Activated CD4-positive, CD25-positive, alpha-beta regulatory T cell treated with anti-CD3 and anti-CD28 coated beads, Interleukin-2, amount 50 U/mL, for 72 hours (primary cell): ENCODE measurements at places on chromosomes 3 and 15.
A peak's percentile ranks its signal among the peaks of the same experiment; 100 is the strongest.

DNA sequence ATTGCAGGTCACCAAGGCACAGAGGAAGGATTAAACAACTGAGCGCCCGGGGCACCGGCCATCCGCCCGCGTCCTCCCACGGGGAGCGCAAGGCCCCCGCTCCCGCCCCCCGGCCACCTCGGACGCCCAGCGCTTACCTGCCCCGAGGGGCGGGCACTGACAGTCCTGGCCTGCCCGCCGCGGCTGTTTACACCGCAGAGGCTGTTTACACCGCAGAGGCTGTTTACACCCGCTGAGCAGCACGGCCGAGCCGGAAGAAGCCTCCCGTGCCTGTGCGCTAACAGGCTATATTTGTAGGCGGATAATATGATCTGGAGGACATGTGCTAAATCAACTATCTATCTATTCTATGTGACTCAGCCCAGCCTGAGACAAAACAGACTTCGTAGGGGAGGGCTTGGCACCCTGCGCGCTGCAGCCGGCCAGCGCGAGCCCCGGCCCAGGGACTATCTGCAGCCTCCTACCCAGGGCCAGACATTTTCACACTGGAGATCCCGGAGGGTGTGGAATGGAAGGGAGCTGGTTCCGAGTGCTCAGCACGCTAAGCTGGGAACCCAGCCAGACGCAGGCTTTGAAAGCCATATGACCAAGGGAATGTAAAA lies at the start of gene LRRC2:
Gene LRRC2, minus strand, starts transcription at position 263 of the 602 bp plus-strand sequence. CDS start 14,711 bp downstream, outside the sequence.
- peak; percentile 52 for DNase-seq

DNA sequence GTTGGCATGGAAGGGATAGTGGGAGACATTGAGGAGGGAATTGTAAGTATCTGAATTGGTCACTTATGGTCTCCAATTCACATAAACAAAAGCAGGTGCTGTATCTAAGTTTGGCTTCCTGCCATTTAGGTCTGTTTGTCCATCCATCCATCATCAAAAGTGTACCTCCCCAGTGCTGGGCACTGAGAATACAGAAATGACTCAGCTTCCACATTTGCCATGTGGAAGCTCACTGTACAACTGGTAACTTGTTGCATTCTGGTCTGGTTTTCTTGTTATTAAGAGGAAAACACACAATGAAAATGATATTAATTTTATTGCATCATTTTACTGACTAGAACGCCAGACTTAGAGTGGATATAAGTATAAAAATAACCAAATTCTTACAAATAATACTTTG lies 30.9 kb upstream of the MUC13 start:
- DNase-seq = no peak

DNA sequence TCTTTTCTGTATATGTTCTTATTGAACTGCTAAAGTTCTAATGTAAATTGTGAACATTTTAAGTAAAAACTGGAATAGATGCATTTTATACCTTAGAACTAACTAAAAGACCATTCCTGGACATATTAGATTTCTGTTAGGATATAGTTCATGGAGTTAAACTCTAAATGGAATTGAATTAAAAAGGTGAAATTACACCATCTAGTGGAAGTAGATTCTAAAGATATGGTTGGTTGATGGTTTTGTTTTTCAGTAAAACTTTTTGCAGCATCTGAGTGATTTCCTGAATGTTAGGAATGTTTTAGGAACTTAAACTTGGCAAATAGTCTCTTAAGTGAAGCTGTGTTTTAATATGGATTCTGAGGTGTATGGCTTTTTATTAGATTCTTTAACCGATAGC lies 96.8 kb downstream of the SLMAP start:
- no peak for DNase-seq

GRCh38 chr15:60635507-60636352 lies 156.8 kb upstream of the ICE2 start:
- no peak for DNase-seq

DNA sequence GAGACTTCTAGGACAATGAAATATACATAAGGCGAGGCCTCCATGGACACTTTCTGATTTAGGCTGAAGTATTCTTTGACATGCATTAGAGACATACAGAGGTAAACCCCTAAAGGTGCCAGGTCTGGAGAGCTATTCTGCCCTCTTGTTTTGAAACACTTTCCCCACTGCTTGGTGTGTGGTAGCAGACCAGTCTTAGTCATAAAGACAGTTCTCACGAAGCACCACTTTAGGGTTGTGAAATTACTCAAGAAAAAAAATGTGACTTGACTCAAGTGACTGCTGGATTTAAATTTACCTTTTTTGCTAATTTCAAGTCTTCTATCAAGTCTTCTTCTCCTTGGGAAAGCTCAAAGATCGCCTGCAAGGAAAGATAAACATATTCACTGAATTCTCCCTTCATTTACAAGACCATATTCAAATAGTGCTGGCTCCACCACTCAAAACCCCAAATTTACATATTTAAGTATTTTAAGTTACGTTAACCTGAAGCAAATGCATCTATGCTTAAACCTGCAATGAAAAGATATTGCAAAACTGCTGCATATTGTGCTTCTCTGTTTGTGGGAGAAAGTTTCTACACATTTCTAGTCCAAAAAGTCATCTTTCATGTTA lies 48.4 kb downstream of the ARHGEF3 start:
- DNase-seq = no peak

GRCh38 chr3:4067893-4068292 lies 235.3 kb upstream of the SETMAR start:
- DNase-seq = no peak

DNA sequence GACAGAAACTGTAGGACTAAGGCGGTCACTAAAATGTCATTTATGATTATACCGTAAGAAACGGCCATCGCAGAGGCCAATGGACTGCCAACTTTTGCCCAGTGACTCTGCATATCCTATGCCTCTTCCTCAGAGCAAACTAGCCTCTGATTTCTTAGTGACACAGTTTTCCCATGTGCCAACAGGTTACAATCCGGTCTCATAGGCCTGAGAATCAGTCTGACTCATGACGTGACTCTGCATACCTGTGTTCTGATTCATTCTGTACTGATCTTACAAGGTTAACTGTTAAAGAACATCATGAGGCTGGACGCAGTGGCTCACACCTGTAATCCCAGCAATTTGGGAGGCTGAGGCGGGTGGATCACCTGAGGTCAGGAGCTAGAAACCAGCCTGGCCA lies 17.8 kb downstream of the RUBCN start:
- no peak for DNase-seq

GRCh38 chr3:17314171-17314570 lies 428.3 kb downstream of the TBC1D5 start:
- no peak for DNase-seq

GRCh38 chr15:56411122-56411749 lies 46.0 kb downstream of the TEX9 start:
- no peak for DNase-seq
